Vagina (tissue), 2 donors: ENCODE measurements at places on chromosomes 13 and 19. TPM values are rescaled to one million over a fixed set of nuclear protein-coding genes. Genes with fewer than 3 reads are reported as not detected.

The LHB gene
- not detected for total RNA-seq

The RFPL4AL1 gene
- total RNA-seq: not detected

The ZNF536 gene
- 2.5 TPM for total RNA-seq

GRCh38 chr13:83883061-83883523 is 818 bp upstream of the SLITRK1 start:
- DNase-seq: no peak

- DNase-seq: no peak
Measured at GRCh38 chr13:42615691-42616090, 41.7 kb downstream of the TNFSF11 start.

- DNase-seq: no peak
Measured at GRCh38 chr19:56831255-56831654, 9.3 kb downstream of the PEG3 start.

DNA sequence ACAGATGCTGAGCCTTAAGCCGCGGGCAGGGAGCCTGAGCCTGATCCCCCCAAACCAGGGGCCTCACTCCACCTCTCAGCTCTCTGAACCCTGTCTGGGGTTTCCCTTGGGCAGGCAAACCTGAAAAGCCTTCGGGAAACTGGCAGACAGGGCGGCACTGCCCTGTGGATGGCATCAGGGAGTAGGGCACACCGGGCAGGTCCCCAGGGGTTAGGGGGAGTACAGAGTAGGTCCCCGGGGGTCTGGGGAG is 9.7 kb downstream of the MKNK2 start:
- DNase-seq: no peak

DNA sequence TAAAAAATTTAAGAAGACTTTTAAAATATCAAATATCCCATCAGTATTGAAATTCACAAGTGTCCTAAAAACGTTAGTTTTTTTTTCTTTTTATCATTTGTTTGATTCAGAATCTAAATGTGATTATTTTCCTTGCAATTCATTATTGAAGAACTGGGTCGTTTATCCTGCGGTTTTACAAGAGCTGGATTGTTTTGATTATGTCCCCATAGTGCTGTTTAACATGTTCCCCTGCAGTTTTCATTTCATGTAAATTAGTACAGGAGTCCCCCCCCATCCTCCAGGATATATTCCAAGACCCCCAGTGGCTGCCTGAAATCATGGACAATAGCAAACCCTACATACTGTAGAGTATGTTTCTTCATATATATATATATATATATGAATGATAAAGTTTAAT is 105.7 kb downstream of the KCTD15 start:
- DNase-seq: no peak

- no peak for DNase-seq
Measured at GRCh38 chr13:26386026-26386425, 132.1 kb downstream of the CDK8 start.

The PPM1N gene
- 3.9 TPM for total RNA-seq

- no peak for DNase-seq
Measured at GRCh38 chr19:28419312-28419711, 793.6 kb downstream of the UQCRFS1 start.

DNA sequence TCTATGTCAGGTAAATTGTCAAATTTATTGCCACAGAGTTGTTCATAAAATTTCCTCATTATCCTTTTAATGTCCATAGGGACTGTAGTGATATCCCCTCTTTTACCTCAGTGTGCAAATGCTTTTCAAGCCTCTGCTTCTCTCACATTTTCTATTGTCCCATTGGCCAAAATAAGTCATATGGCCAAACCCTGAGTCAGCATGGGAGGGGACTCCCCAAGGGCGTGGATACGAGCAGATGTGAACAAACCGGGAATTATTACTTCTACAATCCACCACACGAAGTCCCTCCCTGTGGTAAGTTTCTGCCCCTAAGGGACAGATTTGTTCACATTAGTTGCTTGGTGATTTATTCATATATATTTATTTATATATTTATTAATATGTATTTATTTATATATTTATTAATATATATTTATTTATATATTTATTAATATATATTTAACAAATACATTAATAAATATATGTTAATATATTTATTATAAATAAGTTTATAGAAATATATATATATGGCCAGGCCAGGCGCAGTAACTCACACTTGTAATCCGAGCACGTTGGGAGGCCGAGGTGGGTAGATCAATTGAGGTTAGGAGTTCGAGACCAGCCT is 20.1 kb upstream of the CAMSAP3 start:
- no peak for DNase-seq

- DNase-seq: no peak
Measured at GRCh38 chr19:17001603-17002183, 24.9 kb downstream of the CPAMD8 start.

GRCh38 chr19:50313812-50314536 is 15.2 kb downstream of the KCNC3 start:
- no peak for DNase-seq

DNA sequence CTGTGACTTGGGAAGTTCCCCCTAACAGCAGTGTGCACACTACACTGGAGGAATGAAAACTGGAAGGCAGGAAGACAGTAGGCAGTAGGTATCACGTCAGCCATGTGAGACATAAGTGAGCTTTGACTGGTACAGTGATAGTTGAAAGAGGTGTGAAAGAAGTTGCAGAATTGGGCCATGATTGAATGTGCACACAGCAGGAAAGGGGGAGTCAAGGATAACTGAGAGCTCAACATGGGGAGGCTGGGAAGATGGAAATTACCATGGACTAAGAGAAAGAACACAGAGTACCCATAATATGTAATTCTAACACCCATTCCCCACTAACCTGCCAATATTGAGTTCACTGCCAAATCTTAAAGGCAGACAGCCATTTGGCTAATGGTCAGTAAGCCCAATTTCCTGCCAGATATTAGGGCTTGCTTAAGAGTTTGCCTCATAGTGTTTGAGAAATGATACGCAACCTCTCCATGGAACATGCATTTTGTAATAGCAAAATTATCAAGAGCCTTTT is 321.7 kb downstream of the DCT start:
- DNase-seq: no peak

GRCh38 chr13:40874138-40874779 is 84.8 kb downstream of the SLC25A15 start:
- no peak for DNase-seq

- no peak for DNase-seq
Measured at GRCh38 chr19:56750658-56751057, 79.1 kb upstream of the ZNF835 start.

DNA sequence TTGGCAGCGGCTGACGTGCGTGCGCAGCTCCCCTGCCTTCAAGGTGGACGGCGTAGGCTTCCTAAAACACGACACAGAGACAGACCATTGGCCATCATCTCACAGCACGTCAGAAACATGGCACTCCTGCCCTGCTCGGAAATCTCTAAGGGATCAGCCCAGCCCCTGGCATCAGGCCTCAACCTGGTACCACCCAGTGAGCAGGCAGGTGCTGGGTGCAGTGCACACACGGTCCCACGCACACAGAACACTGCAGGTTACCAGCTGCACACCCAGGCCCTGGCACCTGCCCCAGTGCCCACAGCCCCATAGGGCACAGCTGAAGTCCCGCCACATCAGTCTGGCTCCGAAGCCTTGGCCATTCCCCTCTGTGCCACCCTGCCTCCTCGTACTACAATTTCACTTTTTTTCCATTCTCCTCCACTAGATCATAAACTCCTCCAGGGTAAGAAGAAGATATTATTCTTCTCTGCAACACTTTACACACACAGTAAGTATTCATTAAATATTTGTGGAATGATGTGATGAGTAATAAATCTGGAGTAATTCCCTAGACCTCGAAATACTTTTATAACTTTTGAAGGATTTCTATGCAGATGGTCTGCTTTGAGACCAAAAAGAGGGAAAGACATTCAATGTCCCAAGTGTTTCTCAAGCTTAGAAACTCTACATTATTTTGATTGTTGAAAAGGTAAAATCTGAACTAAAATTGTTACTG is 156.4 kb downstream of the COL4A1 start:
- no peak for DNase-seq
